ENCODE measurements at places on chromosomes 4 and X.
A peak's percentile ranks its signal among the peaks of the same experiment; 100 is the strongest.

GRCh38 chr4:163878336-163879121 is 384.0 kb downstream of the TMA16 start:
- DNase-seq: no peak

DNA sequence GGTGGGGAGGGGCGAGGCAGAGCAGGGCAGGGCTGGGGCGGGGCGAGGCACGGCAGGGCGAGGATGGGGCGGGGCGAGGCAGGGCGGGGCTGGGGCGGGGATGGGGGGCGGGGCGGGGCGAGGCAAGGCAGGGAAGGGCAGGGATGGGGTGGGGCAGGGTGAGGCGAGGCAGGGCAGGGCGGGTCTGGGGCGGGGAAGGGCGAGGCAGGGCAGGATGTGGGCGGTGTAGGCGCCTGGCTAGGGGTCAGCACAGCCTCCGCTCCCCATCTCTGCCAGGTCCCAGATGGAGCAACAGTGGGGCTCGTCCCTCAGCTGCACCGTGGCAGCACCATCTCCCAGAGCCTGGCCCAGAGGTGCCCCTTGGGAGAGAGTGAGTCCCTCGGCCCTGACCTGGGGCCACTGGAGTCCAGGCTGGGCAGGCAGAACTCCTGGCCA is 4.2 kb upstream of the SRPK3 start:
- DNase-seq: no peak

DNA sequence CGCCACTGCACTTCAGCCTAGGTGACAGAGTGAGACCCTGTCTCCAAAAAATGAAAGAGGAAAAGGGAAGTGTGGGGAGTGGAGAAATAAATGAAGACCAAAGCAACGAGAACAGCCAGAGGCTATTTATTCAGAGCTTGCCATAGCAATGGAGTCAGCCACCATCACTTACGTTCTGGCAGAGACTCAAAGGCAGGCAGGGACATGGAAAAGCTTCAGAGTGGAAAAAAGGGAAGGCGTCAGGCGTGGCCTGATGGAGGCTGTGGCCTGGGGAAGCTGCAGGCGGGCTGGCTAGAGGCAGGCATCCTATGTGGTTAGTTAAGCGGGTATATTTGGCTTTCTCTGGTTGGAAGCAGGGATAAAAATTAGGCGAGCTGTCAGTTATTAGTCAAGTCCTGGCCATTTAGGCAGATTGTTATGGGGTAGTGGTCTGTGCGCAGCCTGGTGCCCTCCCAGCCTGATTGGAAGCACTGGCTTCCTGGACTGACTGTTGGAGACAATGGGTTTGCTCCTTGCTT is 73.3 kb downstream of the DCTD start:
- no peak for DNase-seq

GRCh38 chrX:70219938-70220764 is 14.3 kb upstream of the AWAT1 start:
- no peak for DNase-seq

- no peak for DNase-seq
These were observed 1.9 kb upstream of the PACRGL start for GRCh38 chr4:20698382-20698781.

GRCh38 chr4:107147873-107148272 is 111.8 kb upstream of the DKK2 start:
- no peak for DNase-seq

DNA sequence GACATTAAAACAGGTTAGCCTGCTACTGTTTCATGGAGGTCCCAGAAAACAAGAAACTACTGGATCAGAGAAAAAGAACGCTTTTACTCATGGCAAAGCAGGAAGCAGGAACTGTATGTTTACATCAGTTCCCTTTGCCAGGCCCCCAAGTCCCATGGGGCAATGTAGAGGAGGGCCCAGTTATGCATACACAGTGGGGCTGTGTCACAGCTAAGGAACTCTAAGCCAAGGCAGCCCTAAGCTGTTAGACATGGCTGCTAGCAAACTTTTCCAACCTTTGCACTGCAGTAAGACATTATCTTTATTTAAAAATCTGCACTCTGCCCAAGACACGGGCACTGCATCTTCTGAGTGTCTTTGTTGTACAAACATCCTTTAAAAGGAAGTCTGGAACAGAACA is 975.8 kb downstream of the C4orf33 start:
- no peak for DNase-seq

GRCh38 chr4:108926781-108927180 is 163.9 kb upstream of the ETNPPL start:
- DNase-seq: no peak

- DNase-seq: peak; percentile 41
These were observed 20.5 kb downstream of the SLC25A5 start for GRCh38 chrX:119488749-119489148.

GRCh38 chrX:123153846-123154335 is 30.2 kb upstream of the GRIA3 start:
- no peak for DNase-seq

DNA sequence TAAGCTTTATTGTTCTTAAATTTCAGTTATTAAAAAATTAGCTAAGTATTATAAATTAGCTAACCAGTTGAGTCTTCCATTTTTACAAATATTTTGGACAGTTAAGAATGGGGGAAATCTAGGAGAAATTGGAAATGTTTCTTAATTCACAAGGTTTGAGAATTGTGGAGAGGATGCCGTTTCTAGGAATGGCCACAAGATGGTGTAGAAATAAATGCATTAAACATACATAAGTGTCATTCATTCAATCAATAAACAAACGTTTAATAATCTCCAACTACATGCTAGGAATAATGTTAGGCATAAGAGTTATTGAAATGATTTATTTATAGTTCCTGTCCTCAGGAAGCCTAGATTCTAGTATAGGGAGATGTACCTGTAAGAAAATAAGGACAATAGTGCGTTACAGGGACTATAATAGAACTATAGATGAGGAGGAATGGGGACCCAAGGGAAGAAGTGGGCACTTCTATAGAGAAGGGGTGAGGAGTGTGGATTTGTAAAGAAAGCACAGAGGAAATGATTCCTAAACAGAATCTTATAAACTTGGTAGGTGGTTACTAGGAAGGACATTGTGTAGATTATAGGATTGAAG is 195.7 kb upstream of the ANK2 start:
- no peak for DNase-seq

- no peak for DNase-seq
These were observed 13.3 kb downstream of the PDZD4 start for GRCh38 chrX:153816831-153817690.

DNA sequence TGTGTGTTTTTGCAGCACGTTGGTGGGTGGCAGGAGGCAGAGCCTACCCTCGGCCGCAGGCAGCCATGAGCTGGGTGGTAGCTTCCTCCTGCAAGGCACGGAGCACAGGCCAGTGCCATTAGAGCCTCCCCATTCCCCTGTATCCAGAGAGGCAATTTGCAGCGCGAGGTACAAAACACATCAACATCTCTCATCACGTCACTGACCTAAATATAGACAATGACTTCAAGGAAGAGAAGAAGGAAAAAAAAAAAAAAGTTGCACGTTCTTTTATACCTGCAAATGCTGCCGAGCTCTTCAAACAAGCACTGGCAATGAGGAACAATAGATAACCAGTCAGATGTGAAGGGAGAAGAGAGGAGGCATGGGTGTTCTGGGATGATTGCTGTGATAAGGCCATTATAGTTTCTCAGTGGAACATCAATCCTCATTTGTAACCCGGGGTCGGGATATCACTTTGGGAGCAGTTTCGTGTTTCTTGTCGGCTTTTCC is 159.9 kb downstream of the MGST2 start:
- peak; percentile 63 for DNase-seq

GRCh38 chr4:78644744-78645330 is 93.3 kb downstream of the ANXA3 start:
- no peak for DNase-seq

DNA sequence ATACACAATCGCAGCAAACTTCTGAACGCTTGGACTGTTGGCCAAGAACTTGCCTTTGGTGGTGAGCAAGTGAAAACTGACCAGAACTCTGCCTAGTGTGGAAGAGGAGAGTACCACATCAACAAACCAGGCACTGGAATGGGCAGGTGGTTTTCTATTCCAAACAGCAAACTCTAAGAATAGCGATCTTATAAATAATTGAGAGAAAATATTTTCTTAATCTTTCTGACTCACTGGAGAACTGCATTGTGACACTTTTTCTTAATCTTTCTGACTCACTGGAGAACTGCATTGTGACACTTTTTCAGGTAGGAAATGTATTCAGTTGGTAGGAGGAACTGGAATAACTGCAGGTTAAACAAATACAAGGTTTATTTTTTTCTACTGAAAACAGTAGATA is 57.0 kb upstream of the SORBS2 start:
- DNase-seq: no peak

- DNase-seq: no peak
These were observed 91.7 kb upstream of the HPGD start for GRCh38 chr4:174613979-174614378.

GRCh38 chr4:37415845-37416369 is 171.4 kb downstream of the NWD2 start:
- DNase-seq: no peak

DNA sequence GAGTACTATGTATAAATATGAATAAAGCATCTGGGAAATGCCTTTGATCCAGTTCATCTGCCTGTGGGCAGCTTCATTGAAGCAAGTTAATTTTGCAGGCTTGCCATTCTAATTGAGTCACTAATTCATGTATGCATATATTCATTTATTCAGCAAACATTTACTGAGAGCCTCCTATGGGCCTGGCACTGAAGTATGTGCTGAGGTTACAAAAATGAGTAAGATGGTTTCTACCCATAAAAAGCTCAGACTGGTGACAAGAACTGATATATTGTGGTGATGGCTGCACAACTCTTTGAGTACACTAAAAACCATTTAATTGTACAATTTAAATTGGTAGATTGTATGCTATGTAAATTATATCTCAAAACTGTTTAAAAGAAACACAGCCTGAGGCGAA is 1.1 kb upstream of the MRPL1 start:
- no peak for DNase-seq

- no peak for DNase-seq
These were observed 202.5 kb upstream of the RPL34 start for GRCh38 chr4:108417923-108418322.

DNA sequence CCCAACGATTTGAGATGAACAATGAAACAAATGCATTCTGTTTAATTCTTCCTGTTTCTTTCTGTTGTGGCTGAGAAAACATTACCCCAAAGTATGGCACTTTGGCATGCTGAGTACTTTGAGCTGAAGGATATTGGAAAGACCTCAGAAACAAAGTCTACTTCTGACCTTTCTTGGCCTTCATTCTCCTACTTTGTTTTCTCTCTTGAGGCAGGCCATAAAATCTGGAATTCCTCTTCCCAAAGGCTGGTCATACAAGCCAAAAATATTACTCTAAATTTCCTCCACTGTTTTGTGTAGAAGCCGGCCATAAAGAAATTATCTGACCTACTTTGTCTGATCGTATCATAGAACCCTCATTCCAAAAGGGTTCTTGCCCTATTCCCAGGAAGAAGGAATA is 1048.2 kb downstream of the TECRL start:
- DNase-seq: no peak

GRCh38 chrX:24186986-24187385 is 37.5 kb downstream of the ZFX start:
- DNase-seq: no peak

GRCh38 chrX:57156397-57157049 is 19.3 kb upstream of the SPIN2A start:
- DNase-seq: peak; percentile 8

DNA sequence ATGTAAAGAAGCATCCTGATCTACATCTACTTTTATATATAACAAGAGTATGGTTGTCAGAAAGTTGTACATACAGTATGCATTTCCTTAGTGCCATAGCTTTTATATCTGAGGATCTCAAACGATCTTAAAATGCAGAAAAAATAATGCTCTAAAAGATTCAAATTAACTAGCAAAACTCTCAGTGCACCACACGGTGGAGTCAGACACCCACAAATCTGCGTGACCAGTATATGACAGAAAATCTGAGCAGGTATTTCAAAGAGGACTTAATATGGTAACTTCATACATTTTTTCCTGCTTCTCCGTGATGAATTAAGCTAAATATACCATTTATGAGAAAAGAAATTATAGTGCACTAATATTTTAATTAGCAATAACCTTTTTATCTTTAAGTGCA is 803.0 kb downstream of the DMD start:
- no peak for DNase-seq

DNA sequence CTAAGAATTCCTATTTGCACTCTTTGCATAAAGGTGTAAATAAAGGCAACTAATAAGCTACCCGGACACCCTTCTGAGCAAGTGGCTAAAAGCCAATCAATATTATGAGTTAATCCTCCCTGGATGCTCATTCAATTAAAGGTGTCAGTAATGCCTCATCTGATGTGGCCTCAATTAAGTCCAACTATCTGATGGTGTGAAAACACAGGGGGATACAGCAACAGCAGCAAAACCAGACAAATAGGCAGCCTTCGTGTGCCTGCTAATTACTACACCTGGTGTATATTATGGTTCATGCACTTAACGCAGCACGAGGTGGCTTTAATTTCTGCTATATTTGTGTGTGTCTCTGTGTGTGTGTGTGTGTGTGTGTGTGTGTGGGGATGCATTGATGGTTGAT is 244.4 kb downstream of the DCLK2 start:
- DNase-seq: no peak

GRCh38 chr4:151267822-151268535 is 9.0 kb upstream of the PRSS48 start:
- no peak for DNase-seq

GRCh38 chr4:155758481-155759371 is at the start of gene GUCY1B1:
TSS of gene GUCY1B1 (plus strand) at chr4:155759021. CDS start at chr4:155759141, 120 bp downstream.
- DNase-seq: peak; percentile 64

- DNase-seq: no peak
These were observed 114.6 kb downstream of the CPE start for GRCh38 chr4:165493359-165493758.

DNA sequence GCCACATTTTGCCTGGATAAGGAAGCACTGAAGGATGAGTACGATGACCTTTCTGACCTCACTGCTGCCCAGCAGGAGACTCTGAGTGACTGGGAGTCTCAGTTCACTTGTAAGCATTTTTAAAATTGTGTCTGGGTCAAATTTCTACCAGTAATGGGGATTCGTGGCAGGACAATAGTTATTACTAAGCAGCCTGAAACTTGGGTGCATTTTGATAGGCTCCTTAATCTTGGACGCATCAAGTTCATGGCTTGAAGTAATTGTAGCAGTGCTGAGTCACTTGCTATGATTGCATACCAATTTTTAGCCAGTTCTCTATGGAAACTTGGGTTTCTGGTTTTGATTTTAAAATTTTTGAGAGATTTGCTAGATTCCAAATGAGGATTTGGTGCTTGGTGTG is 4.3 kb downstream of the PGRMC1 start:
- no peak for DNase-seq

DNA sequence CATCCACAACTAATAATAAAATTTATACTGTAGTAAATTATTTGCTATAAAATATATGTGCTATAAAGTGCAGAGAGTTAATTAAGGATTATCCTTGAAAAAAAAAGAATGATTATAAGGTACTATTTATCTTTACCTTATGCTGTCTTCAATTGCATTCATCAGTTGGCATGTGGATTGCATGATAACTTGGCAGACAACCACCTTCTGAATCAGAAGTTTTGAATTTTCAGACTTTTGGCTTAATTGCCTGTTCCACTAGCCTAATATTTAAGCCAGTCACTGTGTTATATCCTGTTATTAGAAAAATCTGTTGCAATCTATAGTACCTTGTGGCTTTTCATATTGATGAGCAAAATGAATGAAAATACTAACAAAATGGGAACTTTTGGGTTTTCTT is 1040.3 kb upstream of the PCDH10 start:
- no peak for DNase-seq

- no peak for DNase-seq
These were observed 106.0 kb downstream of the TBCK start for GRCh38 chr4:106210021-106210420.

GRCh38 chr4:26719954-26720552 is 136.2 kb downstream of the TBC1D19 start:
- peak; percentile 1 for DNase-seq
